Activated CD4-positive, alpha-beta T cell treated with anti-CD3 and anti-CD28 coated beads, Interleukin-2, amount 50 U/mL, for 48 hours (primary cell): ENCODE measurements at places on chromosomes 6 and 20.

GRCh38 chr6:16477367-16478149 is 239.2 kb downstream of the GMPR start:
- DNase-seq = no peak

GRCh38 chr6:54970337-54970736 is 123.8 kb downstream of the FAM83B start:
- no peak for DNase-seq

DNA sequence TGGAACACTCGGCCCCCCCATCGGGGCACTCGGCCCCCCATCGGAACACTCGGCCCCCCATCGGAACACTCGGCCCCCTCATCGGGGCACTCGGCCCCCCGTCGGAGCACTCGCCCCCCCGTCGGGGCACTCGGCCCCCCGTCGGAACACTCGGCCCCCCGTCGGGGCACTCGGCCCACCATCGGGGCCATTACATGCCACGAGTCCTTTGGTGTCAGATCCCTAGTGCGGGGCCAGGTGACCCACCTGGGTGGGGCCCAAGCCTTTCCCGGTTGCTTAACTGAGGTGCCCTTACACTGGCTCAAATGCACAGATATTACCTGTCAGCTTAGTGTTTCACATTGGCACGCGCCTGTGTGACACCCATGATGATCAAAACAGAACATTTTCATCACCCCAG is 95.9 kb downstream of the TAF4 start:
- DNase-seq = no peak

- no peak for DNase-seq
Measured at GRCh38 chr20:35133735-35134134, 13.4 kb downstream of the EDEM2 start.

- DNase-seq = peak; percentile 70
Measured at GRCh38 chr6:16704401-16705045, 56.7 kb downstream of the ATXN1 start.

- no peak for DNase-seq
Measured at GRCh38 chr20:41006936-41007474, 21.6 kb upstream of the TOP1 start.

GRCh38 chr6:84623956-84624680 is 140.3 kb downstream of the TBX18 start:
- no peak for DNase-seq

DNA sequence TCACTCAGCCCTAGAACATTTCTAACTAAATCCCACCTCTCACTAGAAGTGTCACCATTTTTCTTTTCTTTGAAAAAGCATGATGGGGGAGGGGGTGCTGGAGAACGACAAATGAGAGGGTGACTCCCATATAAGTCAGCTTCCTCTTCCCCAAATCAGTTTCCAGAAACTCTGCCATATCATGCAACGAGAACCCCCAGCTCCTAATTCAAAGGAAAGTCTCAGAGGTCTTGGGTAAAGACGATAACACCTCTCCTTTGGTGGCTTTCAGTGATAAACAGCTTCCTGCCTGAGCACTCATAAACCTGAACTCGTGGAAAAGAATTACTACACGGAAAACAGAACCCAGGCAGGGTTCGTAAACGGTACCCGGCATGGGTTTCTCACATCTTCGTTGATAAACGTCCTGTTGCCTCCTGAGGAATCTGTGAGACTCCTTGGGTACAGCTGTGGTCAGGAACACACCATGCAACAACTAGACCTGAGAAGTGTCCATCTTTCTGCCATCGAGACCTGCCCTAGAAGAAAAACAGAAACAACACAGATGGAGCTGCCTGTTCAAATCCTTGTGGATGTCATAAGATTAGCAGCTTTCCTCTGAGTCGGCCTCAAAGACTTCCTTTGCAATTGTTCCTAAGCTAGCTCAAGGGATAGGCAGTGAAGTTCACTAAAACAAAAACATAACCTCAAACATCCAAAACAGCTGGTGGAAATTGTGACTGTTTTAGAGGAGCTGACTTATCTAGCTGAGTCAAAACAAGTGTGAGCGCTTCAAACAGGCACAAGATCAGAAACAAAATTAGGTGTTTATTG is 185.8 kb upstream of the PRDM1 start:
- DNase-seq = peak; percentile 34
